HL-60 (cell line): ENCODE measurements at places on chromosomes 16 and 17.

GRCh38 chr16:85819245-85819644 lies 19.8 kb downstream of the COX4I1 start:
- DNase-seq: peak; percentile 72

DNA sequence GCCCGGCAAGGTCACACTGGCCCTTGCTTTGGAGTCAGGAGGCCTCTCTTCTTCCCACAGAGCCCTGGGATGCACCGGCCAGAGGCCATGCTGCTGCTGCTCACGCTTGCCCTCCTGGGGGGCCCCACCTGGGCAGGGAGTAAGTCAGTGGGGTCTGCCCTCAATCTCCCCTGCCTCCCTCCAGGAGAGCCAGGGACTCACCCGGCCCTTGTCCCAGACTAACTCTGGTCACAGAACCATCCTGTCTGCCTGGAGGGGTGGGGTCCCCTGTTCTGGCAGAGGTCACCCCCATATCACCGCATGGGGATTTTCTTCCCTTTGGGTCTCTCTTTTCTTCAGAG lies 222 bp downstream of the ZG16B start:
- DNase-seq: no peak

DNA sequence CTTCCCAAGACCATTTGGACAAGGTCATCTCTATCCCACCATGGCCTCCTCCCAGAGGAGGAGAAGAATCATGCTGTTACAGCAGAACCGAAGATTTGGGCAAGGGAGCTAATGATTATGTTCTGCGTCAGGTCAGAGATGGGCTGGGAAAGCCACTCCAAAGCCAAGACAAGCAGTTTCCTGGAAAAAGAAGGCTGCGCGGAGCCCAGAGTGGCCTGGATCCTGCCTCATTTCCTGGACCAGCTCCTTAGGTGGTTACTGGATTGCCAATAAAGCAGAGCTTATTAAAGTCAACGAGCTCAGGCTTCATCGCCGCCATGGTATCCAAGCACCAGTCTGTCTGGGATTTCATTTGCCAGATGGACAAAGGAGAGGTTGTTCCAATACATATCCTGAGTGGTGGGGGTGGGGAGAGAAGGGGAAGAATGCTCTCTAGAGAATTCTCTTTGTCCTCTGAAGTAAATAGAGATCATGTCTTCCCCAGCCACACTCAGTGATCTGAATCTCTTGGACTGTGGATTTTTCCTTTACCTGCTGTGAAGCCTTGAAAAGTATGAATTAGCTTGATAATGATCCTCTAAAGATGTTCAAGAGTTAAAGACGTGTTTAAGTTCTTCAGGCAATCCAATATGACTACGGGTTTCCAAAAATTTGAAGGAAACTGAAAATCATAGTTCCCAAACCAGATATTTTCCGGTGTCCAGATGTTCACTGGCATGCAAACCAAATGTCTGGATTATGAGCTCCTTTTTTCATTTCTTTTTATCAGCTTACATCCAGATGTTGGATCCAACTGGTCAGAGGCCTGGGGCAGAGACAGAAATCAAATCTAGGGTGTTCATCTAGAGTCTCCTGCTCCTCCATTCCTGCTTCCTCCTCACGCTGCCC lies 17.7 kb downstream of the PRAC1 start:
- DNase-seq: no peak

DNA sequence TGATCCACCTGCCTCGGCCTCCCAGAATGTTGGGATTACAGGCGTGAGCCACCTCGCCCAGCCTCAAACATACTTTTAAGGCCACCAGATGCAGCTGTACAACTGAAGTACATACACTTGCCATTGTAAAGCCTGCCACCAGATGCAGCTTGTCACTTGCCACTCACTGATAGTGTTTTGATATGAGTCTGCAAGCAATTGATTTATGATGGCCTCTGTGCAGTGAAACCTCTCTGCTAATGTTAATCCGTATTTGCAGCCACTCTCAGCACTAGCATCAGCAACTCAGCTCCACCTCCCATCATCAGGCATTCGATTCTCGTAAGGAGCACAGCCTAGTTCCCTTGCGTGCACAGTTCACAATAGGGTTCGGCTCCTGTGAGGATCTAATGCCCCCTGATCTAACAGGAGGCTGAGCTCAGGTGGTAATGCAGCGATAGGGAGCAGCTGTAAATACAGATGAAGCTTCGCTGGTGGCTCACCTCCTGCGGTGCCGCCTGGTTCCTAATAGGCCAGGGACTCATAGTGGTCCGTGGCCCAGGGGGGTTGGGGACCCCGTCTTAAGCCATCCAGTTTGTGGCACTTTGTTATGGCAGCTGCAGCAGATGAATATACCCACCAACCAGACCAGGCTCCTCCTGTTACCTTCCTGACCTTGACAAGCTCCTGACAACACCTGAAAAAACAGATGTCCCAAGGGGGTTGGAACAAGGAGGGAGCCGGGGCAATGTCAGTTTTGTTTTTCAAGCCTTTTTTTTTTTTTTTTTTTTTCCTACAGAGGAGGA lies 1.3 kb upstream of the HERPUD1 start:
- DNase-seq: no peak

GRCh38 chr17:59437791-59438281 lies 106.4 kb downstream of the YPEL2 start:
- DNase-seq: no peak

- DNase-seq: no peak
Measured at GRCh38 chr17:19785854-19786253, 37.8 kb upstream of the ALDH3A1 start.

DNA sequence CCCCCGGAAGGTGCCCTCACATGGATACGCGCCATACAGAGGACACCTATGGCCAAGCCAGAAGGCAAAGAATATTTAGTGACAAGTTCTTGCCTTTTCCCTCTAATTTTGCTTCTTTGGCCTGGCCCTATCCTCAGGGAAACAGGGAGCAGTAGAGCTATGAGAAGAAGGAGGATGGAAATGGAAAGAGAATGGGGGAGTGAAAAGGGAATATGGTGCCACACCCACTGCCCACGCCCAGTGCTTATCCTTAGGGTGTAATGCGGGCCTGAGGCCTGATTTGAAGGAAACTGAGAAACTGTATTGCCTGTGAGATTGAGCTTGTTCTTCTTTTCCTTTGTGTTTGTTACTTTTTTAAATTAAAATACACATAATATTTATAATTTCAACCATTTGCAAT lies 255.1 kb downstream of the HS3ST3A1 start:
- no peak for DNase-seq

DNA sequence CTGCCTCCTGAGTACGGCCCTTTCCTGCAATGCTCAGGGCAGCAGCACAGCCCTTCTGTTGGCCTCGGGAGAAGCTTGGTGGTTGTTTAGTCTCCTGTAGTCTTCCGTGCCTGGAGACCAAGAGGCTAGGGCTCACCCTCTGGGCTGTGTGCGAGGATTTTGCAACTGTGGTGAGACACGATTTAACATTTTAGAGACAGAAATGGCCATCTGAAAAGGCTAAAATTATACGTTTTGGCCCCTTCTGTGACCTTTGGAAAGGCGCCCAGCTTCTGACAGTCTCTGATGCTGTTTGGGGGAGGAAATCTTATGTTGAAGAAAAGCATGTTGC lies 33.1 kb downstream of the FOXL1 start:
- DNase-seq: no peak
